ENCODE measurements at places on chromosomes 5 and 9. TPM values are rescaled to one million over a fixed set of nuclear protein-coding genes. Genes with fewer than 3 reads are reported as not detected.

CDHR2 gene
- total RNA-seq: 65.7 TPM

TESK1 gene
- total RNA-seq: 56.9 TPM

ADGRD2 gene
- not detected for total RNA-seq

TLX3 gene
- not detected for total RNA-seq

SCGB3A2 gene
- not detected for total RNA-seq

NME5 gene
- 17.0 TPM for total RNA-seq

SPAG8 gene
- 4.6 TPM for total RNA-seq

CDH9 gene
- total RNA-seq: not detected

IFNA2 gene
- total RNA-seq: not detected

THOC3 gene
- total RNA-seq: 45.8 TPM

ORM2 gene
- 2.8 TPM for total RNA-seq

GRCh38 chr9:5773324-5773999 lies 59.5 kb downstream of the ERMP1 start:
- DNase-seq: no peak

GRCh38 chr5:173767574-173768266 lies 120.4 kb upstream of the CPEB4 start:
- DNase-seq: no peak

- no peak for DNase-seq
Measured at GRCh38 chr5:127070243-127070642, 3.1 kb downstream of the C5orf63 start.

- no peak for DNase-seq
Measured at GRCh38 chr5:38162625-38163024, 95.7 kb upstream of the EGFLAM start.

GRCh38 chr5:118522626-118523025 lies 465.7 kb downstream of the DTWD2 start:
- no peak for DNase-seq

- DNase-seq: peak; percentile 13
Measured at GRCh38 chr5:175854231-175855040, 16.9 kb upstream of the CPLX2 start.

GRCh38 chr5:76402251-76402885 lies 717 bp upstream of the IQGAP2 start:
- peak; percentile 46 for DNase-seq

DNA sequence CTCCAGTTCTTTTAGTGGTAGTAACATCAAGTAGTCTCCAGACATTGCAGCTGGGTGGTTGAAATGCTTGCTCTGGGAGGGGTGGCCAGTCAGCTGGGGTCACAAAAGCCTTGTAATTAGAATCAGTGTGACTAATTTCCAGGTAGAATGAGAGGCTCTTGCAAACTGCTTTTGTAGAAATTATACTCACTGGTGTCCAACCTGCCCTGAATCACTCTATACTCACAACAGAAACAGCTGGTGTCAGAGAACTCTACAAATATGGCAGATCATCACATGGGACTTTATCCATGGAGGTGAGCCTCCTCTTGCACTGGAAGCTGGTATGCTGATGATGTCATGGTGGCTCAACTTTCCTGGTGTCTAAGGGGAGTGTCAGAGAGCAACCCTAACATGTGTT lies 71.3 kb downstream of the SH3TC2 start:
- DNase-seq: no peak

- no peak for DNase-seq
Measured at GRCh38 chr9:37859043-37859442, 44.9 kb downstream of the SLC25A51 start.

- no peak for DNase-seq
Measured at GRCh38 chr9:4923580-4924544, 61.2 kb upstream of the JAK2 start.

GRCh38 chr5:135085936-135086725 lies 52.1 kb upstream of the PITX1 start:
- no peak for DNase-seq

- DNase-seq: no peak
Measured at GRCh38 chr5:118009741-118010297, 978.5 kb downstream of the DTWD2 start.

- no peak for DNase-seq
Measured at GRCh38 chr9:91677822-91678436, 254.3 kb upstream of the NFIL3 start.

DNA sequence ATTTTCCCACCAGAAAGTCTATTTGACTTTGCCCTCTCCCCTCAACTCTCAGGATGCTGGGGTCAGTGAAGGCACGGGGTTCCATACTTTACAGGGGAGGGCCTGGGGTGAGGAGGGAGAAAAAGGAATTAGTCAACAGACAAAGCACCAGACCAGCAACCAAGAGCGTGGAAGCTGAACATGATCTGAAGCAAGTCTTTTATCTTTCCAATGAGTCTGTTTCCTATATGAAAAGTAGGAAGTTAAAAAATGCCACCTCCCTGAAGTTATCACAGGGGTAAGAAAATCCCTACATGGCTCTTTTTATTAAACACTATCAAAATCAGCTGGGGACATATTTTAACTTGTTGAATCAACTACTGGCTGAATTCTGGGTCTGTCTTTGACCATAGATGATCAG lies 337.0 kb downstream of the TRPM3 start:
- no peak for DNase-seq

GRCh38 chr5:30866142-30866541 lies 327.3 kb upstream of the CDH6 start:
- DNase-seq: no peak

DNA sequence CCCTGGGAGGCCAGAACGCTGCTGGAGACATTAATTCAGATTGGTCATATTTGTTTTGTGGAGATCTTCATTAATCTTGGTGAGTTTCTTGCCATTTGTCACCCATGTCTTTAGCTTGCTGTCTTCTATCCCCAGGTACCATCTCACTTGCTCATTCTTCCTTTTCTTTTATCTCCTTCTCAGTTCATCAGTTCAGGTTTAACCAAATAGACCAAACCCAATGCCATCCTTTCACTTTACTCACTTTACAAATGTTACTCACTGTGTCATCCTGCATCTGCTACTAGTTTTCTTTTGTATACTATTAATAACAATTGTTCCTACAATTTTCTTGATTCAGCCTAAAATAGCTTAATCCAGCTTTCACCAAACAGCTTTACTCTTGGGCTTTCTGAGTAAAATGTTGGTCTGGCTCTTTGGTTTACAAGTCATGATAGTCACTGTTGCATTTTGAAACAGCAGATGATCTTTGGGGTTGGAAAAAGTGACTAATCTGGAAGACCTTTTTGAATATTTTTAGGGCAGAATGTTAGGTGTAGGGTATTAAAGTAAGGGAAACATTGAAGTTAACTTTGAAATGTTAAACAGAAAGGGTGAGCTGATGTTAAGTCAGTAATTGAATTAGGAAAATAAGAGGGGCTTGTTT lies 246.9 kb downstream of the ZSWIM6 start:
- DNase-seq: no peak

All from mucosa of gallbladder (tissue), 1 donor.